ENCODE measurements at places on chromosomes 4 and X. TPM values are rescaled to one million over a fixed set of nuclear protein-coding genes. Genes with fewer than 3 reads are reported as not detected.

GRCh38 chr4:126441173-126442035 is 1126.6 kb downstream of the FAT4 start:
- DNase-seq, result no peak

DNA sequence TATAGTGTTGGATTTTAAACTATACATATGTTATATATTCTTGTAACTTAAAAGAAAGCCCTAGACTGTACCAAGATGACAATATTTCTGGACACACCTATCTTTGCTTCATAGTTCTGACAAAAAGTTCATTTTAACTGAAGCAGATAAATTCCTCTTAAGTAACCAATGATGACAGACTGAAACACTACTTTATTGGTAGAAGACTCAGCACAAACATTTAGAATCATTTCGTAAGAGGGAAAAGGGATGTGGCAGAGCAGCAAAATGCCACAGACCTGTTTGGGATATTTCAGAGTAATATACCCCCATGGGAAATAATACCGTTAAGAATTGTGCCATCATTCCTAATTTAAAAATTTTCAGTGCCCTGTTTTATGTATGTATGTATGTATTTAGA is 56.2 kb downstream of the APOO start:
- DNase-seq, result no peak

GRCh38 chr4:40842725-40843423 is 93.1 kb downstream of the NSUN7 start:
- DNase-seq, result no peak

DNA sequence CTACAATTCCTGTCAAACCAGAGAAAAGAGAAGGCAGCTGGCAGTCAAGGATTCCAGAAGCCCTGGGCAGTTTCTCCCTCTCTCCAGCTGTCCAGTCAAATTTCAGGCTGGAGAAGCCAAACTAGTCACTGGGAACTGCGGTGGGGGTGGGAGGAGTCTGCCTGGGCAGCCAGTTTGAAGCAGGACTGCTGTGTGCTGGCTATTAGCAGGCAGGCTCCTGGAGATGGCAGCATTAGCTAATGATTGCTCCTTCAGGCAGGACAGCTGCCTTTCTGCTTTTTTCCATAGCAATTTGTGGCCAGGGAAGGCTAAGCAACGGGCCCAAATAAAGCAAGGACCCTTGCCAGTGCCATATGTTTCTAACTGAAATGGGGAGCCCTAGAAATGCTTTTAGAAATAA is 44.7 kb upstream of the FGF13 start:
- no peak for DNase-seq

Gene ALPK1
- 16.6 TPM for polyA plus RNA-seq
